ENCODE measurements at places on chromosomes 16 and 17.

- DNase-seq = no peak
Measured at GRCh38 chr16:28910086-28911031, 14.7 kb downstream of the RABEP2 start.

- no peak for DNase-seq
Measured at GRCh38 chr17:29250666-29251065, 4.0 kb downstream of the CRYBA1 start.

DNA sequence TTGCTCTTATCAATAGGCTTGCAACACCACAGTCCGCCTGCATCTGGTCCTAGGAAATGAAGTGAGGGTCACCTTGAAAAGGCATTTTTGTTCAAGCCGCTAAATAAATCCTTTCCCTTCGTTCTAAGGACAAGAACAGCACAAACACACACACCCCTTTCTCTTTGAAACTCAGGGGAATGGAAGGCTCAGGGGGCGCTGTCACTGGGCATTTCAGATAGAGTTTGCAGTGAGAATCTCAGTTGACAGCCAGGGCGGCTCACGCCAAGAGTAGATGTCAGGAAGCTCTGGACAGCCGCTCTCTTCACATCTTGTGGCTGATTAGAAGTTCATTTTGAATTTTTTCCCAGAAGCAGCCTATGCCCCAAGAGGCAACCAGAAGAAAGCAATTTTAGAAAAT, 39.8 kb downstream of the ABAT start:
- no peak for DNase-seq

DNA sequence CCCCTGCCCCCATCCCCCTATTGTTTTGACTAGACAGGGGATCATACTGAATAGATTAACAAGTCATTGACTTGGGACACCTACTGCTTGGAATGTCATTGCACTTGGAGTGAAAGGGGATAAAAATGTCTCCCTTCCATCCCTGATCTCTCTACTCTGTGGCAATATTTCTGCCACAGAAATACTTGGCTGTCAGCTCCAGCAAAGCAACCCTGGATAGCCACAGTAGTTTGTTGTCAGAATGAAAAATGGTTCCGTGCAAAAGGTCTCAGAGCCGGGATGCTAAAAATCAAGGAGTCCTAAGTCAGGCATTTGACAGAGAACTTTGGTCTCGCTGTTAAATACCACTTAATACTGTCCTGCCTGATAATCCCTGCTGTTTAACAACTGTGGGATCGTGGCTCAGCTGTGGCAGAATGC, 722.0 kb upstream of the SOX9 start:
- DNase-seq = no peak

GRCh38 chr17:17001874-17002520, 30.1 kb upstream of the TNFRSF13B start:
- peak; percentile 27 for DNase-seq

GRCh38 chr17:4969047-4969550, 1.5 kb upstream of the SPAG7 start:
- DNase-seq = no peak

GRCh38 chr17:80360396-80360795, 54.6 kb upstream of the ENDOV start:
- DNase-seq = no peak

- DNase-seq = no peak
Measured at GRCh38 chr17:9811537-9811936, 10.3 kb downstream of the GSG1L2 start.

DNA sequence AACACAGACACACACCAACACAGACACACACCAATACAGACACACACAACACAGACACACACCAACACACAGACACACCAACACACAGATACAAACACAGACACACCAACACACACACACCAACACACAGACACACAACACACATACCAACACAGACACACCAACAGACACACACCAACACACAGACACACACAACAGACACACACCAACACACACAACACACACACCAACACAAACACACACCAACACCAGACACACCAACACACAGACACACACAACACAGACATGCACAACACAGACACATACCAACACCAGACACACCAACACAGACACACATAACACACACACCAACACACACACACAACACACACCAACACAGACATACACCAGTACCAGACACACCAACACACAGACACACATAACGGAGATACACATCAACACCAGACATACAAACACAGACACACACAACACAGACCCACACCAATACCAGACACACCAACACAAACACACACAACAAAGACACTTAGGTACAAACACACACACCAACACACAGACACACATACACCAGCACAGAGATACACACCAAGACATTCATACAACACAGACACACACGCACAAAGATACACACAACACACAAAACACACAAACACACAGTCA, 2.2 kb downstream of the CDRT4 start:
- no peak for DNase-seq

DNA sequence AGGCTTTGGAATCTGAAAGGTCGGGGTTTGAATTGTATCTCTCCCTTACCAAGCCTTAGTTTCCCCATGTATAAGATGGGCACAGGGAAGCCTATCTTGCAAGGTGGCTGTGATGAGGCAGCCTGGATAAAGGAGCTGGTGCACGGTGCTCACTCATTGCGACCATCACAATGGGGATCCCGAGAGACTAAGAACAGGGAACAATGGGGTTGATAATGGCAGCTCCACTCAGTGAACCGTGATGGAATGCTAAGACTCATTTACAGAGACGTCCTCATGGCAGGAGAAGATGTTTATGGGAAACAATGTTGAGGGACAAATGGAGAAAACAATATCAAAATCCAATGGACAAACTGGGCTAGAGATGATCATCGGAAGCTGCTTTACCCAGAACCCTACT, 81.8 kb downstream of the SPACA3 start:
- DNase-seq = no peak

DNA sequence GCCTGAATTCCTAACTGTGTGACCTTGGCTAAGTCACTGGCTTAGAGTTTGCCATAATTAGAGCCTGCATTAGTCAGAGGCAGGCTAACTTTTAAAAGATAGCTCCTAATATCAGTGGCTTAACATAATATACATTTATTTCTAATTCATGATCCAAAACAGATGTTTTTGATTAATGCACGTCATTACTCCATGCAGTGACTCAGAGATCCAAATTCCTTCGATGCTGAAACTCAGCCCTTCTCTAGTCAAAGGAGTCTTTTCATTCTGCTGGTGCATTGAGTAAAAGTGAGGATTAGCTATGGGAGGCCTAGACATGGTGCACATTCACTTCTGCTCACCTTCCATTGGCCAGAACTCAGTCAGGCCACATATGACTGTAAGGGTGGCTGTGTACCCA, 49.8 kb downstream of the IRX3 start:
- no peak for DNase-seq

GRCh38 chr16:10988164-10988803, 43.9 kb downstream of the CLEC16A start:
- DNase-seq = no peak

- no peak for DNase-seq
Measured at GRCh38 chr17:36608794-36609497, 7.6 kb downstream of the MRM1 start.

DNA sequence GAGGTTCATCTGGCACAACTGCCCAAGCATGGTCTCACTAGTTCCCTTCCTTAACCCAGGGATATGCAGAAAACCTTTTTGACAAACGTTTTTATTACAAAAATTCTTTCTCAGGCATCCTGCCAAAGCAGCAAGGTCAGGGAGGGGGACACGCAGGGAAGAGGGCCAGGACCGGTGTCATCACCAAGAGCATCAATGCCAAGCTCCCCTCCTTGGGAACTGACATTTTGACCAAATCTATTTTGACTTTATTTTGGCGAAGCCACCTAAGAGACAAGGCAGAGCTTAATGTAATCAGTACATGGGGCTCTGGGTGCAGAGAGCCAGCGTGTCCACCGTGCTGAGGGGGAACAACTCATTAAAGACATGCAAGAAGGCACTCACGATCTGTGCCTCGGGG, 265.2 kb downstream of the CBLN1 start:
- no peak for DNase-seq

DNA sequence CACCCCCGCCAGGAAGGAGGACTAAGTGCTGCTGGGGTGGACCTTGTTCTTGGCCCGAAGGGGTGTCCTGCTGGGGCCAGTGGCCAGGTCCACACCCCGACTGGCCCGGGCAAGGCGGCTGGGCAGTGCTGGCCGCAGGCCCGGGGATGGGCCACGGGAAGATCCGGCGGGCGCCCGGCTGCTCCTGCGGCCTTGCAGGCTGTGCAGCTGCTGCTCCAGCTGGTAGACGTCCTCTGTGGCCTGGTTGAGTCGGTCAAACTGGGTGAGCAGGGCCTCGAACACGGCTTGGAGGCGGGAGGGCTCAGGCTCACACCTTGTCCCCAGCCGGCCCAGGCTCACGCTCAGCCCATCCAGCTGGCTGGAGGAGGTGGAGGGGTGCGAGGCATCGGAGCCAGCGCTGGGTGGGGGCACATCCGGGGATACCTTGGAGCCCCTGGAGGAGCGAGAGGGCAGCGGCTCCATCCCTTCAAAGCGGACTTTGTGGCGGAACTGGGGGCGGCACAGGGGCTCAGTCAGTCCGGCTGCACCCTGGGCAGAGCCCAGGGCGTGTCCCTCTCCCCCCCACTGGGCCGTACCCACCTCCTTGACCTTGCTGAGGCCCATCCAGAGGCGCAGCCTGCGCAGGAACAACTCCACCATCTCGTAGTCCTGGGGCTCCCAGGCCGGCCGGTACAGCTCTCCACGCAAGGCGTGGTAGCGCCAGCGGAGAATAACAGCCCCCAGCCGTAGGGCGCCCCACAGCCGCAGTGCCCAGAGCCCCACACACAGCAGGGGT, 42.1 kb downstream of the TSC2 start:
- DNase-seq = no peak

DNA sequence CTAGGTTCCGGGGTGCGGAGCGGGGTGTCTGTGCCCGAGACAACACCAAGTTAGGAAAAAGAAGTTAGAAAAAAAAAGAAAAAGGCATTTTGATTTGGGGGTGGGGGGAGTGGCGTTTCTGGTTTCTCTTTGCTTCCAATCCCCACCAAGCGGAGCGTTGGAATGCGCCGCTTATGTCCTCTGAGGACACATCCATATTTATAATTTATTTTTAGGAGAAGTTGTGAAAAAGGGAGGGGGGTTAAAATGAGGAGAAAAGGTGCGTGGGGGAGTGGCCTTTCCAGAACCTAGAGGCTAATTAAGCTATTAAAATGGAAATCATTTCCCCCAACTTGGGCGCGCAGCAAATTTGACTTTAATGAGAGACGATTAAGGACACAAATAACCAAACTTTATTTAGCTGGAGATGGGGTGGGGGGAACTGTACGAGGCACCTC, 232.1 kb downstream of the MRTFB start:
- no peak for DNase-seq

DNA sequence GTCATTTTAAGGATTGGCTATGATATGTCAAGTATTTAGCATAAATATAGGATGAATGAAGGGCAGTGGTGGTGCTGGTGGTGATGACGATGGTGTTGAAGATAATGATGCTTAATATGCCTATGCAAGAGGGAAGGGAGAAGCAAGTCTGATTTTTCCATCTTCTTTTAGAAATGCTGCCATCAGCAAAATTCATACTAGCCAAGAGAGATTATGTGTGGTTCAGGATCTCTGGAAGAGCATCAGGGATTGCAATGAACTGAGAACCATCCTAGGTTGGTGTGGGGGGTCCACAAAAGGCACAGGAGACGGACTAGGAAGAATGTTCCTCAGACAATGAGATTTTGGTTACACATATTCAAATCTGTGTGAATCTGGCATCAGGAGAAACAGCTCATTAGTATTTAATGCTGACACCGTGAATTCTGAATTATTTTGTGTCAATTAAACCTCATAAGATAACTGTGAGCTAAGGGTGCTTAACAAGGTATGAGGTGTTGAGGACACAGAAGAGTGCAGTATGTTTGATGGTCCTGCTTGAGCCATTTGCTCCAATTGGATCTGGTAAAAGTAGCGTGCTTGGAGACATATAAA, 1120.8 kb upstream of the GOT2 start:
- DNase-seq = no peak

DNA sequence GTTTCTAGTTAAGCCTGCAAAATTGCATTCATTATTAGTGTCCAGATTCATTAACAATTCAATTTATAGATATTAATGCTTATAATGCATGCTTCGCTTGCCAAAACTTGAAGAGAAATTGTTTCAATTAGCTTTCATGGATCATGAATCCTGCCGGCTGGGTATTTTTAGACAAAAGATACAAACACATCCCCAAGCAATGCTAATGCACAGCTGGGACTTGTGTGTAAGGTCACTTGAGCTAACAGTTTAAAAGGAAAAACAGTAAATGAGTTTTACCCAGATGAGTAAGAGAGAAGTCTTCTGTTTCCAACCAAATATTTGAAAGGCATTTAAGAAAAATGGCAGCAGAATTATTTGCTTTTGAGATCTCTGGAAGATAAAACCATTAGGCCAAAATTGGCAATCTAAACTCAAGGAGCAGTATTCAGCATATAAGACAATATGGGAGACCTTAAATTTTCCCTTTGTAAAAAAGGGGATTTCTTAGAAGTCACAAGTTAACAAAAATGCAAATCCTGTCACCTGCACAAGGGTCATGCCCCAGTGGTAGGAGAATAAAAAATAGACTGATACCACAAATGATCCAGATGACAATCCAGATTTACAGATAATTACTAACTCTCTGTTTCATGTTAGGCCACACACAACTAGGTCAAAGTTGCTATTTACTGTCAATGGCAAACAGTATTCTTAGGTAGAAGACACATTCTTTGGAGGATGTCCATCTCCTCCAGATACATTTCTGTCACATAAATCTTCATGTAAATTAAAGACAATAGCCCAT, 418.4 kb upstream of the PMFBP1 start:
- DNase-seq = no peak

DNA sequence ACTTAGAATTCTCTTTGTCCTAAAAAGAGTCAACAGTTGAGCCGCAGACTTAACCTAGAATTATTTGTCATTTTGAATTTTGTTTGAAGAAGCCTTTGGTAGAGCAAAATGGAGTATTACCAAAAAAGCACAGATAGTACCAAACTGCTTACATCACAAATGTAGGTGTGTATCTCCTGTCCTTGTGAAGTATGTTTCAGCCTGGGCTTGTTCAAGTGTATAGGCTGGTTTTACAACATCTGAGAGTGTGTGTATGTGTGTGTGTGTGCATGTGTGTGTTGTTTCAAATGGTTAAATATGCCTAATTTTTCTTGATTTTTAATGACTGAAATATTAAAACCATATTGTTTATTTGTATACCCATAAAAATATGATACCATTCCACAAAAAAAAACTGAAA, 188.7 kb upstream of the AXIN2 start:
- no peak for DNase-seq

GRCh38 chr16:65570261-65570660, 448.4 kb upstream of the CDH11 start:
- DNase-seq = no peak

Data from NT2/D1 (cell line).